Stimulated activated CD4-positive, alpha-beta T cell treated with anti-CD3 and anti-CD28 coated beads, TNF-alpha, amount 100 ng/mL, for 1 hour (primary cell): ENCODE measurements at places on chromosomes 2 and 18.
A peak's percentile ranks its signal among the peaks of the same experiment; 100 is the strongest.

DNA sequence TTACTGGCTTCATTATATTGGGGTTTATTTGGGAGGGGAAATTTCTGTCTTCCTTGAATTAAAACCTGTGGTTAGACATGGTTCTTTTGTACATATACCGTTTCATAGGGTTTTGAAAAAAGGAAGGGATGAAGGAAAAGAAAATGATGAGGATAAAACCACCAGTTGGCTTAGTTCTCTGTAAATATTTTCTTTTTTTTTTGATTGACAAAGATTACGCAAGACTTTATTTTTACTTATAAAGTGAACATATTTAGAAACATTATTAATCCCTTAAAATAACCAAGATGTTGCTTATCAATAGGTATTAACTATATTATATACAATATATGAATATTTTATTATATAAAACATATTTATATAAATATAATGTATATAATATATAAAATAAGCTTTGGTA, 45.1 kb upstream of the TUBA3E start:
- DNase-seq, result no peak

GRCh38 chr18:39414009-39414700, 1848.6 kb upstream of the CELF4 start:
- no peak for DNase-seq

GRCh38 chr2:66574701-66575624, 140.0 kb downstream of the MEIS1 start:
- no peak for DNase-seq

GRCh38 chr2:23602116-23602515, 217.1 kb downstream of the KLHL29 start:
- no peak for DNase-seq

DNA sequence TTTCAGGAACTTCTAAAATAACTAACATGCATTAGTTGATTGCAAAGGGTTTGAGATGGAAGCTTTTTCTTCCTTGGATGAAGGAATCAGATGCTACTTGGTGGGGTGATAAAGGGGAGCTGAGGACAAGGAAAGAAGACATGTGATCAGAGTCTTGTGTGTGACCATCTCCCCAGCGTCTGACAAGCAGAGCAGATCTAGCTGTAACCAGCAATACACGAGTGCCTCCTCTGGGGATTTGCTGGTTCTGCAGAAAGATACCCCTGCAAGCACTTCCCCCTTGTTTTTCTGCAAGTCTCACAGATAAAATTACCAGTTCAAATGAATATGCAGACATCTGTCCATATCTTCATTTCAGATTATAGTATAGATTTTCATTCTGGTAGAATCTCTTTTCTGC, 2.7 kb downstream of the CDH7 start:
- no peak for DNase-seq

DNA sequence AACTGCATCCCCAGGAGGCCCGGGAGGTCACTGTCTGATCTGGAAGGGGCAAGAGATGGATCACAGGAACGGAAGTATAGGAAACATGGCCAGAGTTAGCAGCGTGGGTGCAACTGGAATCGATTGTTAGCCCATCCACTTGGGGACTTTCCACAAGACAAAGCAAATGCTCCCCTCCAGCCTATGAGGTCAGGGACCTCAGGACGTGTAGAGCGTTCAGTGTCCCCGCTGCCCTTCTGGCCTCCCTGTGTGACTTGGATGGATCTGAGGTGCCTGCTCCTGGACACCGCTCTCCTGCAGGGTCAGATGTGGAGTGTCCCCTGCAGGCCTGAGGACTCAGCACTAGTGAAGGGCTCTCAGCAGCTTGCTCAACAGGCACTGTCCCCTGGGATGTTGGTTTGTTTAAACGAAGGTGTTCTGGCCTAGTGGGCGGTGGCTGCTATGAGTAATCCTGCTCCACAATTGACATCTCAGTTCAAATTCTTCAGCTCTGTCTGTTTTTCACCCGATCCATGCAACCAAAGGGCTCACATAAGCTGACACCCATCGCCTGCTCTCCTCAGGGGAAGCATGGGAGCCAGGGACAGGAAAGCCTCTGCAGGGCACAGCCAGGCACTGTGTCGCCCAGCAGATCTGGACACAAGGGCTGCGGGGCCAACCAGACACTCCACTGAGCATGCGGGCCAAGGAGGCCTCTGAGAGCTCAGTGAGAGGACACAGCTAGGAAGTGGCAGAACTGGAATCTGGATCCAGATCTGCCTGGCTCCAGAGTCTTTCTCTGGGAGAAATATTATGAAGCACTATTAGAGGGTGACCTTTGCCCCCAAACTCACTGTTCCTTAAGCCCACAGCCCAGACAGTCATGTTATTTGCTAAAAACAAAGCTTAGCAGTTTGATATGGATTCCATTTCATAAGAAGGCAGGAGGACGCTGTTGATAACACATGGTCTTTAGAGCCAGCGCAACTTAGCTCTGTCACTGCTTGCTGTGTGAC, 78.5 kb downstream of the RHOB start:
- no peak for DNase-seq

DNA sequence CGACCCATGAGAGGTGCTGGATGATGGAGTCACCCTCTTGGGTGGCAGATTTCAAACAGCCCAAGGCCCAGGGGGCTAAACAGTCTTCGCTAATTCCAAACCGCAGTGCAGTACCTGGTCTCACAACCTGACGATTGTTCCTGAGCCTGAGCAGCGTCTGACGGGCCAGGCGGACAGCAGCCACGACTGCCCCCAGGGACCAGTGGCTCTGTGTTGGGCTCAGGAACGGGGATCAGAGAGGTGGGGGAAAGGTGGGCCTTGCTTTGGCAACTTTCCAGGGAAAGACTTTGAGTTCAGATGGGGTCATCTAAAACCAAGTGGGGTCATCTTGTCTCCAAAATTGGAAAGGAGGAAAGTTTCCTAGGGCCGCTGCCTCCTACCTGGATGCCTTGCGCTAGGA, 492 bp downstream of the COLEC11 start:
- no peak for DNase-seq

- no peak for DNase-seq
These were observed 564.4 kb upstream of the LINC00305 start for GRCh38 chr18:64713284-64713683.

GRCh38 chr2:199716807-199717586, 134.0 kb downstream of the FTCDNL1 start:
- no peak for DNase-seq

DNA sequence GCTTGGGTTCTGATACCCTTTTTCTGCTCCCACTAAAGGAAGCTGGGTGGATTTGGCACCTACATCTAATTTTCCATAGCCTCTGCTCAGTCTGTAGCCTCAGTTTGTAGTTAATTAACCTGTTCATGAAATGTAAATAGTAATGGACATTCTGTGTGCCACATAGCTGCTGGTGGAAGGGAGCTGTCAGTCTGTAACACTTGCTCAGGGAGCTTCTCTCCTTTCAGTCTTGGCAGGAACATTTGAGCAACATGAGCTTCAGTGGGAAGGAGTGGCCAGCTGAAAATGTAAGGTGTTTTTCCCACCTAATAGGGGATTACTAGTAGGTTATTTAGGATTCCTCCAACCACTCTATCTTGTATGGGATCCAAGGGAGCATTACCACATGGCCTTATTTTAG, 203.4 kb downstream of the ASXL3 start:
- no peak for DNase-seq

GRCh38 chr2:95073856-95074662, 47.5 kb downstream of the MRPS5 start:
- no peak for DNase-seq

DNA sequence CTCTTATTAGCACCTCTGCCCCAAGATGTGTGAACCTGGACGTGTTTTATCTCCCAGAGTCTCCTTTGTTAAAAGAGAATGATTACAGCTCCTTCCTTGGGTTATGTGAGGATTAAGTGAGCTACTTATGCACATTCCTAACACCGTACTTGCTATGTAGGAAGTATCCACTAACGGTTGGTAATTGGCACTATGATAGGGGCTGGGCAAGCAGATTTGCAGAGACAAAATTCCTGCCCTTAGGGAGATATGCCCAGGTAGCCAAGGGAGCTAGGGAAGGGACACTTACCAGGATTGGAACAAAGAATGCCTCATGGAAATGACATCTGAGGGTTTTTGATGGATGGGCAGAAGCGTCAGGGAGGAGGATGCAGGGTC, 11.5 kb upstream of the ALPK2 start:
- no peak for DNase-seq

DNA sequence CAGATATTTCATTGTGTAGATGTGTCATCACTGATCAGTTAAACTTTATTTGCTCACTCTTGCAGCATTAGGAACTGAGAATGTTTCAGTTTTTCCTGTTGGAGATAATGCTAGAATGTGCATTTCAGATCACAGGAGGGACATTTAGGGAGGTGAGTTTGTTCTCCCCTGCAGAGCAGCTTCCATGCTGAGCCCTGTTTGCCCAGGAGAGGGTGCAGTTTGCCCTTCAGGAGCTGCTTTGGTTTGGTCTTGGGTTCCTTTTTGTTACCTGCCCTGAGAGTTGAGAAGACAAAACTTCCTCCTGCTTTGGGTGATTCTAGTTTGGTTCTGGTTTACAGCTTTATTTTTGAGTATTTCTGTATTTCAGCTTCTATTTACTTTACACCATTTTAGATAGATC, 49.9 kb downstream of the DGKD start:
- peak; percentile 51 for DNase-seq

DNA sequence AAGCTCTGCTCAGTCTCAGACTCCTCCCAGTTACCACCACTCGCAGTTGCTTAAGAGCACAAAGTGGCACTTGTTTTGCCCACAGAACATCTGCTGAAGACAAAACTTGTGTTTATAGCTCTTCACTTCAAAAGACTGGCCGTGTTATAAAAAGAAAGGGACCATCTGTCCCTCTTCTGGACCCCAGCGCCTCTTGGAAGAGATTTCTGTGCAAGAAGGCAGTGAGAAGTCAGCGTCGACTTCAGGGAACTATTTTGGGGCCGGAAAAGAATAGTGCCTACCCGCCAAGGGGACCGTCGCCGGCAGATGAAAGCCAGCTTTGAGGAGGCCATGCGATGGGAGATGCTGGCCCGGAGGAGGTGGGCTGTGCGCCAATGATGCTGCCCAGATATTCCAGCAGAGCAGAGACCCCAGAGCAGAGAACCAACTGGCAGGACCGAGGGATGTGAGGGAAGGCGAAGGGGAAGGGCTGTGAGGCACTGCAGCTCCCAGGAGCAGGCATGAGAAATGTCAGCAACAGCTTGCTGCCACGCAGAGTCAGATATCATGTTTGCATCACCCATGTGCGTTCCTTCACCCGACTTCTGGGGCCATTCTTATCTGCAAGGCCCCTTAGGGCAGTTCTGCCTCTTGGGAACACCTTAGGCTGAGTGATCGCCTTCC, 270.9 kb downstream of the ATAD2B start:
- DNase-seq, result no peak

GRCh38 chr2:56510610-56511009, 326.8 kb downstream of the CCDC85A start:
- DNase-seq, result no peak

DNA sequence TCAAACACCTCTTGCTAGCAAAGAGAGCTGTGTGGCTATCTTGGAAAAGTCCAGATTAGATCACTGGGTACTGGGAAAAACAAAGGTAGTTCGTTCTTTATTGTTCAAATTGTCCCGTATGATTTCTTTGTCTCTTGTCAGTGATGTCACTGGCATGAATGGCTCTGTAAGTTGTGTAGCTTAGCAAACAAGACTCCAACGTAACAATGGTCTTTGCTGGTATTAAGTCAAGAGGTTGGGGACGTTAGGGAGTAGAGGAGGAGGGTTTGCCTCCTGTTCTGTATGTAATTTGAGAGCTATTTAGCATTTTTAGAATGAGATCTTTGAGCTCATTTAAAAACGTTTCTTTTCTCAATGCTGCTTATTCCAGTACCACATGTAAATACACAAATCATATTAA, 216.5 kb upstream of the SP5 start:
- DNase-seq, result no peak

DNA sequence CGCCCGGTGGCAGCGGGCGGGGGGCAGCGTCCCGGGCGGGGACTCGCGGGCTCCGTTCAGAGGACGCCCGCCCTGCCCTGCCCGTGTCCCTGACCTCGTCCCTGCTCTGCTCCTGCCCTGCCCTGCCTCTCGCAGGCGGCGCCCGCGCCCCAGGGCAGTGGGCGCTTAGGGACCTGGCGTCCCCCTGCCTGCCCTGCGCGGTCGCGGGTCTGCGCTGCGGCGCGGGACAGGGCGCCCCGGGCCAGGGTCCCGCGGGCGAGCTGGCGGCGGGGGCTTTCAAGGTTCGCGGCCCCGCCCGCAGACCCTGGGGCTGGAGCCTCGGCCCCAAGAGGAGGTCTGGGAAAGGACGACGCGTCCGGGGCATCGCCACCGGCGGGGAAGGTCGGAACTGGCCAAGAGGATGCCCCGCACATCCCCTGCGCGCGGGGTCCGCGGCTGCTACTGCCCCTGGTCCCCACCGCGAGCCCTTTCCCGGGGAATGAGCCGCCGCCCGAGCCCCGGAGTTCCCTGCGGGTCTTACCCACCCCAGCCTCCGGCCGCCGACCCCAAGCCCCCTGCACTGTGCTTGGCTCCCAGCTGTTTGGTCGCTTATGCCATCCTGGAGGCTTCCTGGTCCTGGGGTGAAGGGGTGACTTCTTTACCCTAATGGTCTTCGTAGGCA, 679 bp downstream of the RNF144A start:
- no peak for DNase-seq

DNA sequence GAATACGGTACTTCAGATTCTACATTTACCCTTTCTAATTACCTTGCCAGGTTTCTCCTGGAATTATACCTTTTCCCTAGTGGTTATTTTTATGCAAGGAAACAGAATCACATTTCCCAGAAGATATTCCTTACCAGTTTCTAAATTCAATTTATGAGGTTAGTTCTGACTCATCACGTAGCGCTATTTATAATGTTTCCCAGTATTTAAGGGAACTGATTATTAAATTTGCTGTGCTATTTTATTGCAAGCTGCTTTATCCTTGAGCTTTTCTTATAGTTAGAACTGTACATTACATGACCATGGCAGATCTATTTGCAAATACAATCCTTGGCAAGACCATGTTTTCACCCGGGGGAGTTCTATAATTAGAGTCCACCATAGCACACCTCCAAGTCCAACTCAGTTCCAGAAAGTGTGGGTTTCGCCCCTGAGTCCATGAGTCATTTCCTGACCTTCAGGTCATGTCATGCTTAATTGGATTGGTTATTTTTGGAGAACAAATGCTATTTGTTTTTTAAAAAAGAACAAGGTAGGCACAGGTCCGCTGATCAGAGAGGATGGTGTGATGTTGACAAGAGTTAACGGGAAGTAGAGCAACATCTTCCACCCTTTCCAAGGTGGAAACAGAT, 126.6 kb downstream of the ZNF532 start:
- no peak for DNase-seq

GRCh38 chr18:58225101-58225500, 181.1 kb downstream of the NEDD4L start:
- DNase-seq, result no peak

DNA sequence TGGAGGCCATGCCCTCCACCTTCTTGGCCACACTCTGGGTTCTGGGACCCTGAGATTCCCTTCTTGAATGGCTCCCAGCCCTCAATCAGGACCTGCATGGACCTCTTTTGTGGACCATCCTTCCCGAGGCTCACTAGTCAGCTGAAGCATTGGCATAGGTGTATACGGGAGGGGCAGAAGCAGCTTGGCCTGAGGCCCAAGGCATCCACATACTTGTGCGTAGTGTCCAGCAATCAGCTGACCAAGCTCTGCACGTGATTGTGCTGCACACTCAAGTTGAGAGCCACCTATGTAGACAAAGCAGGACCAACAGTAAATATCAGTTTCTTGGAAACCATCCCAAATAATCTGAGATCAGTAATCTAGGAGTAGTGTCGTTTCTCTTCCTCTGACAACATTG, 119.6 kb downstream of the INSIG2 start:
- no peak for DNase-seq
